SK-N-MC (cell line): ENCODE measurements at places on chromosomes 13 and 19.

DNA sequence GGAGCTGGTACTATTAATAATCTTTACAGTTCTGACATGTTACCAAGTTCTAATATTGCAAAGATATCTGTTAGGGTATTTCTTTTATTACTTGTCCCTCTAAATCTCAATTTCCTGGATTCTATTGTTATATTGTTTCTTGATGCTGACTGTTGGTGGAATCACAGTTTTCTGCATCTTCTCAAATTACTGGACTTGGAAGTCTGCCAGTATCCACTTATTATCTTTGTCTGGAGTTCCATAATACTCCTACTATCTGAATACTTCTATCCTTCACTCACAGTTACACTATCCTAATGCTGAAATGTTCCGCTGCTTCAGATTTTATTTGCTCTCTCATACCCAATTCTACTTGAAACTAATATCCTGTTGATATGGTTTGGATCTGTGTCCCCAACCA lies 1985.7 kb upstream of the PRR20A start:
- peak; percentile 55 for DNase-seq

DNA sequence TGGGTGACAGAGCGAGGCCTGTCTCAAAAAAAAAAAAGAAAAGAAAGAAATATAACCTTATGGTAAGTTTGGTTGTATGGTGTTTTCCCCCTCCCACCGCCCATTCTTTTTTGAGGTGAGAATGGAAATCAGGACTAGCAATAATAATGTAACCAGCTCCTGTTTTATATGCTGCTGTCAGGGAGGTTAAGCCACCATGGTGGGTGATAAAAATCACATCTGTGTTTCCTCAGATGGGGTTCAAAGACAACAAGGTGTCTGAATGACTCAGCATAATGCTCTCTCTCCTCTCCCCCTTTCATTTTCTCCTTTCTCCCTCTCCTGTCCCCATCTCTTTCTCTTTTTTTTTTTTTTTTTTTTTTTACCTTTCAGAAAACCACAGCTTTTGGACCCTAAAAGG lies 28.3 kb upstream of the GARRE1 start:
- DNase-seq = no peak

DNA sequence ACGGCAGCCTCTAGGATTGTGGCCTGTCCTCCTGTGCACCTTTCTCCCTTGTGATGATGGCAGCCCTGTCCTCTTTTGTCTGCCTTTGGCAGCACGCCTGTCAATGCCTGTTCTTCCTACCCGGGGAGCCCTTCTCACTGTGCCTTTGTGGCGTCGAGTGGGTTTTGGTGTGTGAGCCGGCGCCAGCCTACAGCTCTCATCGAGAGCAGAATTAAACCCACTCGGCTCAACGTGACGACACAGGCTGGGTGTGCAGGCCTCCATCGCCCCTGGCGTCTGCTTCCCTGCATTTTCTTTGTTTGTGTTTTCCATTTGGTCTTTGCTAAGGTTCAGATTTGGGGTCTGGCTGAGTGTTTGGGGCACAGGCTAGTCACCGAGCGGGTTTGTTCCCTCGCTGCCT lies 34.4 kb downstream of the AP1M1 start:
- DNase-seq = no peak

GRCh38 chr13:98476538-98476966 lies 100.4 kb downstream of the STK24 start:
- no peak for DNase-seq

DNA sequence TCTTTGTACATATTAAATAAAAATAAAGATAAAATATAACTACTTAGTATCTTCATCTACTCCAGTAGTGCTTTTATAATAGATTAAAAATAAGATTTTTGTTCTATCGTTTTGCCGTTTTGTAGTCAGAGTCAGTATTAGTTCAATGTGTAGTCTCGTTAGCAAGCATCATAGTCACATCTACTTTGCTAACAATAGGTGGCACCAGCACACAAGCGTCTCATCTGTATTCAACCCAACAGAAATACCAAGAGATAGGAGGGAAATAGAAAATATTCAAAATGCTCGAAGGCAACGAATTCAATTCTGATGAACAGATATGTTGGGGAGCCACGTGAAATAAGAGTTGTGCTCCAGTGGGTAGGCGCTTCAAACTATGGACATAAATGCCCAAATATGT lies 21.4 kb upstream of the MICU2 start:
- DNase-seq = no peak

- no peak for DNase-seq
Measured at GRCh38 chr19:6671960-6672359, 2.0 kb upstream of the TNFSF14 start.

DNA sequence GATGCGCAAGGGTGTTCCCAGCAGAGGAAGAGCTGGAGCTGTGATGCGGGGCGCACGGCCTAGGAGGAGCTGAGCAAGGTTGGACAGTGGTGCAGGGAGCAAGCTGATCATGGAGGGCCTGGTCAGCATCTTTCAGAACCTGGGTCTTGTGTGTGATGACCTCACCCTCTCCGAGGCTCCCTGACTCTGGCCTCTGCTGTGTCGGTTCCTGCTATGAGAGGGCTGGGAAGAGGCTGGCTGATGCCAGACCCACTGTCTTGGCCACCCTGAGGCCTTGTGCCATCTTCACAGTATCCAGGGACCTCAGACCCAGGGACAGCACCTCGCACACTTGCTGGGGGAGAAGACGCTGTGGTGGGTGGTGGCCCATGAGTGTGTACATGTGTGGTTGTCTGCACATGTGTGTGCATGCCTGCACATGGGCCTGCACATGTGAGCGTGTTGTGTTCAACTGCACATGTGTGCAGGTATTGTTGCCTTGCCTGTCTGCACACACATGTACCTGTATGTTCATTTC lies 16.5 kb upstream of the C13orf46 start:
- DNase-seq = no peak

GRCh38 chr13:32445461-32445860 lies 17.5 kb upstream of the N4BP2L1 start:
- no peak for DNase-seq

GRCh38 chr13:58476206-58476918 lies 844.8 kb downstream of the PCDH17 start:
- no peak for DNase-seq

GRCh38 chr13:39321574-39321973 lies 281.4 kb downstream of the LHFPL6 start:
- no peak for DNase-seq

- DNase-seq = no peak
Measured at GRCh38 chr13:49977992-49978391, 18.9 kb upstream of the TRIM13 start.

DNA sequence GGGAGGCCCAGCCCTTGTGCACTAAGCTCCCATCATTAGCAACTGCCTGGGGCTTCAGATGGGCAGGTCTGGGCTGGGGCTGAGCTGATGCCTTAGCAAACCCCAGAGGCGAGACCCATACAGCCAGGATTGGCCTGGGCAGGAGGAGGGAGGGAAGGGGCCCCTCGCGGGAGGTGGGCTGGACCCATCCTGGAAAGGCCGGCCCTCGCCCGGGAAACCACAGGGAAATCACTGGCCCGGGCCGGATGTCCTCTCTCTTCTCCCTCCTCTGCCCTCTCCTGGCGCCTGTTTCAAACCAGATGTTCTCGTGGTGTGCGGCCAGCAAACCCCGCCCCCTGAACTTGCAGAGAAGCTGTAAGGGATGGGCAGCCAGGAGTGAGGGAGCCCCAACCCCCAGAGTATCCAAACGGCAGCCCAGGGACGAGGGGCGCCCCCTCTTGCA lies 43.1 kb downstream of the TMEM255B start:
- DNase-seq = no peak

GRCh38 chr13:105135852-105136615 lies 1399.4 kb downstream of the EFNB2 start:
- DNase-seq = no peak

DNA sequence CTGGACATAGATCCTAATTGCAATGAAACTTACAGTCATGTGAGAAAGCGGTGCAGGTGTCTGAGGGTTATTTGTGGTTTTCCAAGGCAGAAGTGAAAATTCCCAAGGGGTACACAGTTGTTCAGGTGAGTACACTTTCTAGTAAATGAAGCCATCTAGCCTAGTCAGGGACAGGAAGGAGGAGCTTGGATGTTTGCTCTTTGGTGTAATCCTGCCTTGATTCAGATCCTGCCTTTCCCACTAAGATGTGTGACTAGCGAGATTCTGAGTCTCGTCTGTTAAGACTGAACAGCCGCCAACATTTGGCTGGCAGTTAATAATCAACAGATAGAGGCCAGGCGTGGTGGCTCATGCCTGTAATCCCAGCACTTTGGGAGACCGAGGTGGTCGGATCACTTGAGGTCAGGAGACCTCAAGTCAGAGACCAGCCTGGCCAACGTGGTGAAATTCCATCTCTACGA lies 2.5 kb downstream of the RPS9 start:
- no peak for DNase-seq

GRCh38 chr13:113748101-113748861 lies 10.7 kb upstream of the TMEM255B start:
- no peak for DNase-seq

GRCh38 chr19:44111910-44112463 lies 1.2 kb upstream of the ZNF225 start:
- DNase-seq = no peak

- no peak for DNase-seq
Measured at GRCh38 chr19:40752257-40752781, 1.3 kb downstream of the SNRPA start.

GRCh38 chr19:8922591-8922990 lies 87.6 kb downstream of the MUC16 start:
- no peak for DNase-seq

- no peak for DNase-seq
Measured at GRCh38 chr13:51764184-51765141, 39.5 kb downstream of the DHRS12 start.

DNA sequence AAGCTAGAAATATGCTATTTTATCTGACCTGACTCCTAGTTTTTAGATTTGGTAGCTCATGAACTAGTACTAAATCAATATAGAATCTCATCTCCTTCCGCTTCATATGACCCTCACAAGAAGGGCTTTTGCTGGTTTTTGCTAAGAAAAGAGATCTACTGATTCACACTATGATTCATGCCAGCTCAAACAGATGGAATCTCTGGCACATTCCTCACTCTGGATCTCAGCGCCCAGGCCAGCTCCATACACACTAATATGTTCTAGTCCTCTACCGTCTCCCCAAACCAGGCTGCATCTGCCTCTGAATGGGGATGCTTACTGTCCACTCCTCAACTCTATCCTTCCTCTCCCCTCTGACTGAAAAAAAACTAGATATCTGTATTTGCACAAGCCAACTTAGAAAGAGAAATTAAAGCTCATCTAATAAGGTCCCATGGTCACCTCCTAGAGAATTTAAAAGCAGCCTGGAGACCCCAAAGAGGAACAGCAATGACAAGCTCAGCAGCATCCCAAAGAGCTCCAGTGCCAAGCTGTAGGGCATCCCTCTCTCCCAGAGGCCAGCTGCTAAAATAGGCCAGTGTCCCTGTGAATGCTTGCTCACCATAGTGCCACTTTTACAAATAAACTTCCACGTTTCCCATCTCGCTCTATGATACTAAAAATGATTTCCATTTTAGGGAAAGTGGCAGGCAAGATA lies 74.9 kb downstream of the LHFPL6 start:
- no peak for DNase-seq

GRCh38 chr19:51749979-51750378 lies 1.7 kb downstream of the FPR1 start:
- DNase-seq = no peak

DNA sequence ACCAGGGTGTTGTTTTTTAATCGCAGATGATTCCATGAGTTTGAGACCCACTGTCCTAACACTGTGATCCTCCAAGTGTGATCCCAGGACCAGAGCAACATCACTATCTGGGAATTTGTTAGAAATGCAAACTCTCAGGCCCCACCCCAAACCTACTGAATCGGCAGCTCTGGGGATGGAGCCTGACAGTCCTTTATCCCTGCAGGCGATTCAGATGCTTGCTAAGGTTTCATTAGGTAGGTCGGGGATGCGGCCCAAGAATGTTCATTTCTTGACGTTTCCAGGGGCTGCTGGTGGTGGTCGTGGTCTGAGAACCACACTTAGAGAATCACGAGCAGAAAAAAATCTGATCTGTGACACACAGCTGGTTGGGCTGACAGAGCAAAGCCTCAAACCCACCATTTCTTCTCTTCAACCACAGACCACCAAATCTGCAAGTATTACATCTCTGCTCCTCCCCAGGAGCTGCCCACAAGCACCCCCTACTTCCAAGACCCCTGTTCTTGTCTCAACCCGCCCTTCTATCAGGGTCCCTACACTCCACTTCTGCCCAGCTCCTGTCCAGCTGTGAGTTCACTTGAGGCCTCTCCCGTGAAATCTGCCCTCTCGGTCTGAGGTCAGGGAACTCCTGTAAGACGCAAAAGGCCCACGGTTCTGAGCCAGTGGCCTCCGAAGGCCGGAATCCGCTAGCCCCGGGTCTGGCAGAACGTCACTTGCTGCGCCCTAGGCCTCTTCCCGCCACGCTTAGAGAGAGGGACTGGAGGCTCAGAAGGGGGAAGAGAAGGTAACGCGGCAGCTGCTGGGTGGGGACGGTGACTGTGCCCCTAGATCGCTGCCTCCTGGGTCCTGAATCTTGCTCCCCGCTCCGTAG lies 1.1 kb upstream of the FARP1 start:
- DNase-seq = no peak

DNA sequence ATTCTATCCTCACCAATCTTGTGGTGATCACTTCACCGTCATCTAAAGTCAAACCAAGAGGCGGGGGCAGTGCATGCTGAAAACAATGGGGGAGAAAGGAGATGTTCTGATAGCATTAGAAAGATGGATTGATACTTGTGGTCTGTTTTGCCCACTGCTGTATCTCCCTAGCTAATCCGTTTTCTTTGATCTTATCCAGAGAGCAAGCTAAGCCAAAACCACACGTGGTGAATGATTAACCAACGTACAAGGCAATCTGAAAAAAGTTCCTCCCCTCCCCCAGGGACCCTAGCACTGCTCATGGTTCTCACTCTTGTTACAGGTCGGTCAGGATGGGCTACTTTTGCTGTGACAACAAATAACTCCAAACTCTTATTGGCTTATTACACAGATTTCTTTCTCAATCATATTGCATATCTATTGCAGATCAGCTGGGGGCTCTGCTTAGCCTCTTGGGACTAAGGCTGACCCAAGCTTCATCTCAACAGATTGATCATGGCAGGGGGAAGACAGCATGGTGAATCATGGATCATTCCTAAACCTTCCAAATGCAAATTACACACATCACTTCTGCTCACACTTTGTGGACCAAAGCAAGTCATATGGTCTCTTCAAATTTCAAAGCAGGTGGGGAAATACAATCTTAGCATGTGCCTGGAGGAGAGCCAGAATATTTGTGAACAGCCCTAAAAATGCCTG lies 11.9 kb upstream of the C13orf42 start:
- no peak for DNase-seq

- no peak for DNase-seq
Measured at GRCh38 chr13:29810145-29810742, 40.2 kb downstream of the UBL3 start.

GRCh38 chr13:110546926-110547325 lies 14.6 kb downstream of the RAB20 start:
- no peak for DNase-seq
